Dermis blood vessel endothelial cell (primary cell): ENCODE measurements at places on chromosomes 13 and 19. TPM values are rescaled to one million over a fixed set of nuclear protein-coding genes. Genes with fewer than 3 reads are reported as not detected.

Gene HSD17B14
- total RNA-seq: 1.5 and 8.0 TPM in 2 replicates

Gene LIG1
- 32.5 and 46.9 TPM in 2 replicates for total RNA-seq

Gene GPR183
- 0.09 and 0.34 TPM in 2 replicates for total RNA-seq

Gene KRTDAP
- total RNA-seq: not detected in 2 replicates

Gene ATCAY
- not detected in 2 replicates for total RNA-seq

Gene ZNF723
- not detected in 2 replicates for total RNA-seq

Gene PRTN3
- total RNA-seq: not detected in 2 replicates

Gene ZNF534
- not detected in 2 replicates for total RNA-seq

Gene SCN1B
- 6.5 and 15.9 TPM in 2 replicates for total RNA-seq

Gene FBXO27
- total RNA-seq: 0.98 and 1.5 TPM in 2 replicates
